ENCODE measurements at places on chromosomes 4 and X.

GRCh38 chr4:16443504-16444088 lies 217.3 kb upstream of the TAPT1 start:
- DNase-seq = no peak

DNA sequence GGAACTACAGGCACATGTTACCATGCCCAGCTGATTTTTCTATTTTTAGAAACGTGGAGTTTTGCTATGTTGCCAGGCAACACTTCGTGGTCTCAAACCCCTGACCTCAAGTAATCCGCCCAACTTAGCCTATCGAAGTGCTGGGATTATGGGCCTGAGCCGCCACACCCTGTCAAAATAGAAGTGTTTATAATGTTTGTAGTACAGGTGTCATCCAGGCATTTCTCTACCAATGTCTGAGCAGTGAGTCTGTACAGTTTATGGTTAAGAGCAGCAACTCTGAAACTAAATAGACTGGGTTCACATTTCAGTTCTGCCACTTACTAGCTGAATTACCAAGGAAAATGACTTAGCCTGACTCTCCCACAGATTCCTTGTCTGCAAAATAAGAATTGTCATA lies 460.4 kb upstream of the GALNT7 start:
- no peak for DNase-seq

DNA sequence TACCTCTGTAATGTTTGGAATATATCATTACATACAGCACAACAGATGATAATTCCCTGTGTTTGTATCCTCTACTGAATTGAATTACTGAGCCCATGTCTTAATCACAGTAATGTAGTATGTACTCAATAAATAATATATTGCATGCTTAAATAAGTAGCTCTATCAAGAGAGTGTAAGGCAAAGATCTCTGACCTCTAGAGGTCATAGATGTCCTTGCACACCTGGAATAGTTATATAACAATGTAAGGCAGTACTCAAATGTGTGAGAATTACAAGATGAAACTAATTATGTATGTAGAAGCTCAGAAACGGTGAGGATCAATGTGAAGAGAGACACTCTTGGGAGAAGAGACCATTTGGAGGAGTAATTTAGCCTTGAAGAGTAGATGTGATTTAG lies 14.3 kb upstream of the GCNA start:
- DNase-seq = no peak

DNA sequence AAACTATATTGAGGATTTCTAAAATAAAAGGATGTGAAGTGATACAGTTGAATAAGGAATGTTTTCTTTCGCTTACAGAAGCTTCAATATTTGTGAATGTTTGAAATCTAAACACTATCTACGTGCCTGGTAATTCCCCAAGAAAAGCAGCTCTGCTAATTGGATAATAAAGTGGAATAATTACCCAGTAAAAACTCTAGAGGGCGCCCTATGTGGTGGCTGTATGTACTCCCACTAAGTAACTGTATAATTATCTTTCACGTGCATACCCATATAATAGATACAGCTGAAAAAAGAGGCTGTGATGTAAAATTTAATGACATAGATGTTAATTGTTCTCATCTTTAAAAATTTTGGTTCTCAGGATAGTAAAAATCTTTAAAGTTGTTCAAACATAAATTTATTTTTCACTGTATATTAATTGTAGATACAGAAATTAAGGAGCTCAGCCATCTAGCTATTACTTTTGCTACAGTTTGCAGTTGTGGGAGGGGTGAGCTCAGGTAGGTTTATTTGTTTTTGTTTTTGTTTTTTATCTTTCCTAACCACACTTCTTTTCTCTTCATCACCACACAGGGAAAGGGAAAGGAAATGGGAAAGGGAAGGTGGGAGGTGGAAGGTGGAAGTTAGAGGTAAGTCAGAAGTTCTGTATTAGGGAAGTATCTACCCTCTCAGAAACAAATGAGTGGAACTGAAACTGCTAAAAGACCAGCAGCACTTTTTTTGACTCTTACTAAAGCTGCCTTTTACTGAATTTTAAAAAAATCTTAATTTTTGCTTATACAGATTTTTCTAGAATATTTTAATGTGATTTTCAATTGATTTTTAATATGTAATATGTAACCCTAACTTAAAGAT lies 151.7 kb upstream of the RPS6KA6 start:
- DNase-seq = no peak

DNA sequence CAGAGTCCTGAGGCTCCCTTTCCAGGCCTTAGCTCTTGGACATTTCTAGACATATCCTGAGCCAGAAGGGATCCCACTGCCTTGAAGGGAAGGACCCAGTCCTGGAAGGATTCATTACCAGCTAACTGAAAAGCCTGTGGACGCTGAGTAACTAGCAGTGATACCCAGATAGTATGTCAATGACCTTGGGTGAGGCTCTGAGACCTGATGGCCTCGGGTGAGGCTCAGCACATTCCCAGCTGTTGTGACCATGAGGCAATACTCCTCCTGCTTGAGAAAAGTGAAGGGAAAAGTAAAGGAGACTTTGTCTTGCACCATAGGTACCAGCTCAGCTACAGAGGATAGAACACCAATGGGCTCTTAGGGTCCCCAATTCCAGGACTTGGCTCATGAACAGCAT lies 268.1 kb downstream of the DKK2 start:
- no peak for DNase-seq

- DNase-seq = no peak
Measured at GRCh38 chr4:94934201-94934600, 176.4 kb downstream of the BMPR1B start.

DNA sequence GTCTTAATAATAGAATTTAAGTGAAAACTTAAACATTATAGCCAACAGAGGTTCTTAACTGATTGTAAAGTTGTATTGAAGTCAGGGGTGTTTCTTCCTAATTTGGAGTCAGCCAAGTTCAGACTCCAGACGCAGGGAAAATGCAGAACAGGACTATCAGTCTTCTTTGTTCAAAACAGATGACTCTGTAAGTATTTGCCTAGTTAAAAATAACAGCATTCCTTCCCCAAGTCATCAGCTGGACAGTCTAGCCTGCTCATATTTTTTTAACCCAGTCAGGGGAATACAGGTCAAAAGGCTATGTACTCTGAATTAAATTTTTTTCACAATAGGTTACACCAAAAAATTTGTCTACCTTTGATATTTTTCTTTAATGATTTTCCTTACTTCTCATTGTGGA lies 73.8 kb upstream of the DCLK2 start:
- no peak for DNase-seq

GRCh38 chrX:110491846-110492620 lies 133.4 kb downstream of the RTL9 start:
- no peak for DNase-seq

- no peak for DNase-seq
Measured at GRCh38 chr4:90159193-90159592, 32.0 kb downstream of the CCSER1 start.

DNA sequence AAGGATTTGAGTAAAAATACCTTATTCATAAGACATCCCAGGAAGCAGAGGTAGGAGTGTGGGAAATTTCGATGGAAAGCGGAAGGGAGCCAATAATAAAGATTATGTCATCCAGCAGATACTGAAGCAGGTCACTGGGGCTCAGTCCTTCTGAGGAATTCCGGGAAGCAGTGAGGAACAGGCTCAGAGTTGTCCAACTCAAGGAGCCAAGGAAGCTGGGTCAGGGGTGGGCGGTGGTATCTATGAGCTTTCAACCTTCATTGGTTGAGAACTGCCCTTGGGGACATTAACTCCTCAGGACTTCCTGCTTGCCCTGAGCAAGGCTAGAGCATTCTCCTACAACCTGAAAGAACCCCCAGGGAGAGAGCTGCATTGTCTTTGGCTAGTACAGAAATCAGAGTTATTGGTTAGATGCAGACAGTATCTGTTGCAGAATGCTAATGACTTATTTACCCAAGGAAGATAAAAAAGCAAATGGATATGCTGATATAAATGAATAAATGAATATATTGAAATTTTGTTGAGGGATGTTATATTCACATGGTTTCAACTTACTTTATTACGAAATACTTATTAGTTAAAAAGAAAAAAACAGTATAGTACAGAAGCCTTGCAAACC lies 68.2 kb downstream of the DMP1 start:
- peak; percentile 77 for DNase-seq

- DNase-seq = no peak
Measured at GRCh38 chrX:46308110-46308509, 237.1 kb downstream of the ZNF674 start.

DNA sequence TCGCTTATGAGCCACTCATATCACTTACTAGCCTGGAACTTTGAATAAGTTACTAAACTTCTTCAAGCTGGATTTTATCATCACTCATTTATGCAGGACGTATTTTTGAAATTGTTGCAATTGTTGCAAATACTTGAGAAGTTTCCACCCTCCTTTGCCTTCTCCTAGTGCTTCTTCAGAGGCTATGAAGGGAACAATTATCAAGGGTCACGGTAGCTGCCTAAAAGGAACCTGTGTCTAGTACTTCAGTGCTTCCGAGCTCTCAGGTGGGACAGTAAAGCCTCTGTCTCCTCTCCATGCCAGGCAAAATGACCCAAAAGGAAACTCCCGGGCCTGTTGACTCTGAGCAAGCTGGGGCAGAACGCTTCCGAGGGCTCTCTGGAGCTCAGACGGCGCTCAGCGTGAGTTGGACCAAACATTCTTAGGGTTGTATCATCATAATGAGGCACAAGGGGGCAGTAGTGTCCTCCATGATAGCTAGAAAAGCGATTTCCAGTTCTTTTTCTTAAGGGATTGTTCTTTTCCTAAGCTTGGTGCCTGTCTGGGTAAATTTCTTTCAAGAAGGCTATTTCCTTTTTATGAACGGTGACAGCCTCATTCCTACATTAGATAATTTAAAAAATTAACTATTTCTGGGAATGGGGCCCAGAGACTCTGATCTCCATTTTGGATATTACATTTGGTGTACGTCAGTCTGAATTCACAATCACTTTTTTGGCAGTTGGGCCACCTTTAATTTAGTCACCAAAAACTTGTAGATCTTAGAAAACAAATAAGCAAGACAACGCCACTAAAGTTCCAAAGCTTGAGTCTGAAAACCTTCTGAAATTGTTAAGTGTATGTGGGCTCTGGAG lies 73.1 kb downstream of the PACRGL start:
- no peak for DNase-seq

DNA sequence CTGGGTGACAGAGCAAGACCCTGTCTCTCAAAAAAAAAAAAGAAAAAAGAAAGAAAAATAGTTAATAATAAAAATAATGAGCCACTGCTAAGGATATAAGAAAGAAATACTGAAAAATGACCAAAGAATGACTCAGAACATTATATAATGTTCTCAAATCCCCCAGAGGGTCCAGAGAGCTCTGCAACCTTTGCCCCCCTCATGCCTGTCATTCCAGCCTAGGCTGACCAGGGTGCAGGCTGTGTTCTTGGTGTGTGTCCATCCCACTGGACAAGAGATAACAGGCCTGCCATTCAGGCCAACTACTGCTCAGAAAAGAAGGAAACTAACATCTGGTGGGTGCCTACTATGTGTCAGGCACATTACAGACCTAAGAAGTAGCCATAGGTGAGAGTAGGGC lies 72.7 kb upstream of the EDNRA start:
- no peak for DNase-seq

GRCh38 chr4:76011700-76012387 lies 4.5 kb upstream of the CXCL9 start:
- peak; percentile 52 for DNase-seq

GRCh38 chr4:28277931-28278330 lies 1417.3 kb downstream of the STIM2 start:
- no peak for DNase-seq

GRCh38 chrX:139750390-139750789 lies 42.4 kb upstream of the MCF2 start:
- DNase-seq = no peak

GRCh38 chr4:119682099-119682498 lies 53.5 kb upstream of the PDE5A start:
- no peak for DNase-seq

- no peak for DNase-seq
Measured at GRCh38 chr4:38213083-38213805, 253.0 kb downstream of the PTTG2 start.

- peak; percentile 71 for DNase-seq
Measured at GRCh38 chrX:151973851-151974335, 583 bp downstream of the GABRE start.

GRCh38 chrX:46627711-46628419 lies 54.3 kb downstream of the CHST7 start:
- DNase-seq = no peak

DNA sequence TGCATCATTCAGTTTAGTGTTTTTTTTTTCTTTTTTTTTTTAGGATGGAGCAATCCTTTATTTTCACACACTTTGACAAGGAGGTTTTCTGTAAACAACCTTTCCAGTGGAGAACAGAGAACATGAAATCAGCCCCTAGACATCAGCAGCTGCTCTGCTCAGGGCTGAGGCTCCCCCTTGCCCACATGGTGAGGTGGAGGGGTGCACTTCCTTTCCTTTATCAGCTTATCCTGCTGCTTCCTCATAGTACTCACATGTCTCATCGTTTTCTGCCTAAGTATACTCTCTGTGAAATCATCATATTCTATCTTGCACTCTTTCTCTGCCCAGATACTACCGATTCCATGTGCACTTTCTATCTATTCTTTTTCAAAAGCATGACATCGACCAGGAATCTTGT lies 47.6 kb upstream of the PRSS12 start:
- no peak for DNase-seq

- DNase-seq = no peak
Measured at GRCh38 chrX:16678689-16679088, 28.7 kb downstream of the S100G start.

Measured in Right ventricle myocardium inferior (tissue), 1 donor.